Stimulated activated CD4-positive, alpha-beta T cell treated with anti-CD3 and anti-CD28 coated beads, Interleukin-1b, Interleukin-23, amount 100 ng/mL, for 1 hour (primary cell): ENCODE measurements at places on chromosomes 3 and 15.

- DNase-seq = no peak
Observed at GRCh38 chr15:90665288-90666134, 51.6 kb upstream of the BLM start.

DNA sequence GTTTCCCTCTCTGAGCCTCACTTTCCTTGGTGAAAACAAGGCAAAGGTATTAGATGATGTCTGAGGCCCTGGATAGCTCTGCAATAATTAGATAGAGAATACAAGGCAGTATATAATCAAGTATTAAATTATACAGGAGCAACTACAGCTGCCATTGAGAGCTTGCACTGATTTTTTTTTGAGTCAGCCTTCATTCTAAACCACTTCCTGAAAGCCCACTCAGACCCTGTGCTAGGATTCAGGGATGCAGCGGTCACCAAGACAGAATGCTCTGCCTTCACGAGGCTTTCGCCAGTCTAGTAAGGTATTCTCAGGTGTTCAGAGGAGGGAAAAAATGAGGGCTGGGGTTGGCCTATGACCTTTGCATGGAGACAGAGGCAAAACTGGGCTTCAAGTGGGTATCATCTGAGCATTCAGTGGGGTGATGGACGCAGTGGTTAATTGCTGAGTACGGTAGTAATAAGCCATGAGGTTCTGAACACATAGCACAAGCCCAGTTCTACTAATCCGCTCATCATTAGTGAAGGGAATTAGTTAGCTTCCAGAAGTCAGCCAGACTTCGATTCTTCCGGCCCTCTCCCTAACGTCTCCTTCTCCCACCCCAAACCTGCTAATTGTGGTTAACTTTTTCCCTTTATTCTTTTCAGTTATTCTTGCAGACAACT is 3.6 kb downstream of the VGLL4 start:
- no peak for DNase-seq

GRCh38 chr3:112302150-112302830 is 8.3 kb upstream of the SLC9C1 start:
- DNase-seq = no peak

DNA sequence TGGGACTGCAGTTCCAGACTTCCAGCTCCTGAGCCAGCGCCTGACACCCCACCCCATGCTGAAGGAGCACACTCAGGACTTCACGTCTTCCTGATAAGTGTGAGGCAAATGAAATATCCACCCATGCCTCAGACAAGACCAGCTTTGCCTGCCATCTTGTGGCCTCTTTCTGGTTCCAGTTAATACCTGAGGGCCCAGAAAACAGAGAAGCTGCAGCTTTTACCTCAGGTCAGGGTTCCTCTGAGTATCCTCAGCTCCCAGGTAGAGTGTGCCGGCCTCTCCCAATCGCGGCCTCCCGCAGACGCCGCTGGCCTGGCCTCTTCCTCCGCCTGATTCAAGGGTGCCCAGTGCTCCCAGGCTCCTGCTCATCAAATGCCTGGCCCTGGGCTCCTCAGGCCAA is 5.1 kb upstream of the KLHL6 start:
- no peak for DNase-seq

GRCh38 chr15:54250326-54250725 is 272.1 kb downstream of the UNC13C start:
- no peak for DNase-seq

- no peak for DNase-seq
Observed at GRCh38 chr3:53486961-53487654, 7.3 kb upstream of the CACNA1D start.
